ENCODE measurements at places on chromosomes 12 and 14.

- no peak for DNase-seq
These were observed 11.7 kb downstream of the CAMKK2 start for GRCh38 chr12:121284551-121285390.

GRCh38 chr12:124709722-124710687 lies 142.6 kb upstream of the NCOR2 start:
- no peak for DNase-seq

- DNase-seq, result no peak
These were observed 425.8 kb downstream of the RAD51B start for GRCh38 chr14:68245146-68246073.

DNA sequence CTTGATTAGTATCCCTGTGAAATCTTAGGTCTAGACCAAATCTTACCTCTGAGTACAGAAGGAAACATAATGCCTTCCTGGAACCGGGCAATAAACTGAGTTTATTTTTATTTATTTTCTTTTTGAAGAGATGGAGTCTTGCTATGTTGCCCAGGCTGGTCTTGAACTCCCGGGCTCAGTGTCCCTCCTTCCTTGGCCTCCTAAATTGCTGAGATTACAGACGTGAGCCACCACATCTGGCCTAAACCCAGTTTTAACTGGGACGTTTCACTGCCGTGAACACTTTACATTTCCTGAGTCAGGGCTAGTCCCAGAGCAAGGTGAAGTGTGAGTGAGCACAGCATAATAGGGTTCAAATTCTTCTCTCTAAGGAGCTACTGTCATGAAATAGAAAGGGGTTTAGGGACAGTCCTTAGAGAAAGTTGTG lies 671 bp downstream of the GUCY2C start:
- DNase-seq, result no peak

GRCh38 chr14:105846312-105846711 lies 319.9 kb downstream of the TMEM121 start:
- no peak for DNase-seq

- no peak for DNase-seq
These were observed 49.1 kb downstream of the NCOR2 start for GRCh38 chr12:124518051-124518932.

- DNase-seq, result no peak
These were observed 64.1 kb upstream of the HIF1A start for GRCh38 chr14:61631045-61631687.

- DNase-seq, result no peak
These were observed 206.7 kb upstream of the PWP1 start for GRCh38 chr12:107478881-107479280.

DNA sequence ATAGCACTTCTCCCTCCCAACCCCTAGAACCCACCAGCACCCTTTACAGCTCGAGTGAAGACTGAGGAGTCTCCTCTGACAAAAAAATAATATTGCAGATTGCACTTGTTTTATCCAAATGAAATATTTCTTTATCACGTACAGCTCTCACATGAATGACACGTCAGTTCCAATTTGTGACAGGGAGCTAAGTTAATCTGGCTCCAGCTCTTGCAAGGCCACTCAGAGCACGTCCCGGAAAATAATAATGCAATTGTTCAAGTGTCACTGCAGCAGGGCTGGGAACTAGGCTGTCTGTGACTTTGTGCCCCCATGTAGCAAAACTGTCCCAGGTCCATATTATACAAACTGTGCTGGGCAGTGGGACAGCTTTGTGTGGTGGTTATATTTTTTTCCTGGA lies 539.6 kb downstream of the VRK1 start:
- DNase-seq, result no peak

DNA sequence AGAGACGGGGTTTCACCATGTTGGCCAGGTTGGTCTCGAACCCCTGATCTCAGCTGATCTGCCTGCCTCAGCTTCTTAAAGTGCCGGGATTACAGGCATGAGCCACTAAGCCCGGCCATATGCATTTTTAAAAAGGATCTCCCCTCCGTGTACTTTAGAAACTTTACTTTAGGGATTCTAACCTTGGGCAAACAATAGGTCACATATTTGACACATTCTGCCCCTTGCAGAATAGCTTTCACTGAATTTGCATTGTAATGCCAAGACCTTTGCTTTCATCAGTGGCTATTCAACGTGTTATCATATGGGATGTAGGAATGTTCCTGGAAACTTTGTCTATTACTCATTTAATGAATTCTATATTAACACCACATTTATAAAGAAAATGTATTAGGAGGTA lies 11.4 kb upstream of the ANKS1B start:
- DNase-seq, result no peak

All from activated CD4-positive, alpha-beta T cell treated with anti-CD3 and anti-CD28 coated beads, Interleukin-2, amount 50 U/mL, for 16 hours (primary cell).